NCI-H2107 (cell line): ENCODE measurements at places on chromosomes 6 and 20.

DNA sequence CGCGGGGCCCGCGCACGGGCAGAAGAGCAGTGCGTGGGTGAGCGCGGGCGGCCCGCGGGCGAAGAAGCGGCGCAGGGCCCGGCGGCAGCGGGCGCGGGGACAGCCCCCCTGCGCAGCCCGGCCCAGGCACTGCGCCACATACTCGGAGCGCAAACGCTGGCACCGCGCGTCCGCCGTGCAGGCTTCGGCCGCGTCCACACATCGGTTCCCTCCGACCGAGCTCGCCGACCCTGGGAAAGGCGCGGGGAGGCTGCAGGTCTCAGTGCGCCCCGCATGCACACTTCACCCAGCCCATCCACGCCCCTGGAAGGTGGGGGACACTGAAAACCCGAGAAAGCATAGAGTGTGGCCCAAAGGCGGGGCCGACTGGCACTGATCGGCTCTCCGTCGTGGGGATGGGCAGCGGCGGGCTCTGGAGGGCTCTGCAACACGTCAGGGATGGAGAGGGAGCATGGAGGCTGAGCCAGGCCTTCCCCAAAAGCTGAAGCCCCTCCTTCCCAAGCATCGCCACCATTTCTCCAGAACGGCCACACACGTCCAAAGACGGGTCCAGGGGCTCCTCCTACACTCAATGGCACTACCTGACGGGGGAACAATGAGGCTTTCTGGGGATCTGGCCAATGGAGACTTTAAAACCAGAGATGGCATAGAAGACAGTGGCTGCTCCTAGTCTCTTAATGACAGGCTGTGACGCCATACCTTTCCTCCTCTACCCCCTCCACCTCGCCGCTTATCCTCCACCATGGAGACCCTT is 2.0 kb downstream of the GFRA4 start:
- DNase-seq, result no peak

- no peak for DNase-seq
Measured at GRCh38 chr20:9942736-9943135, 92.1 kb upstream of the ANKEF1 start.

DNA sequence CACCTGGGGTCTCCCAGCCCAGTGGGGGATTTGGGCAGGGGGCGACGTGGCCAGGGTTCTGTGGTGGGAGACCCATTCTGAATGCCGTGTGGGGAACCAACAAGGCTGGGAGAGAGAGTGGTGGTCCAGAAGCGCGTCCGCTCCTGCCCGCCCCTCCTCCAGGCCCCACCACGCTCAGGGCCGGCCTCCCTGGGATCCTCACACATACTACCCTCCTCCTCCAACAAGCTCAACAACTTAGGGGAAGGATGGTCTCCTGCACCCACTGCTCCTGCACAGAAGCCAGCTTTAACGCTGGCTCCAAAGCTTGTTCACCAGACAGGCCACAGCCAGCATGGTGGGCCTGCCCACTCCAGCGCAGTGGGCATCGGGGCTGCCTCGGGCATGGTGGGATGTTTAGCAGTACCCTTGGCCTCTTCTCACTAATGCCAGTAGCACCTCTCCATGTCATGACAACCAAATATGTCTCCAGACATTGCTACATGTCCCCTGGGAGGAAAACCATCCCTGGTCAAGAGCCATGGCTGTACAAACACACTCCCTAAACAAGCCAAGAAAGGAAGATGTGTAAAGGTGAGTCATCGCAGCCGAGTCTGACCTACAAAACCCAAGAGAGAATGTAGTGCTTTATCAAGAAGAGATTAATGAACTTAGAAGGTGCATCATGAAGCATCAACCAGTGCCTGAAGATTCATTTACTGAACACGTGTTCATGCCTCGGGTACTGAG is 75.7 kb downstream of the BMP7 start:
- DNase-seq, result no peak

- DNase-seq, result no peak
Measured at GRCh38 chr20:59221049-59221706, 57.6 kb downstream of the ZNF831 start.

DNA sequence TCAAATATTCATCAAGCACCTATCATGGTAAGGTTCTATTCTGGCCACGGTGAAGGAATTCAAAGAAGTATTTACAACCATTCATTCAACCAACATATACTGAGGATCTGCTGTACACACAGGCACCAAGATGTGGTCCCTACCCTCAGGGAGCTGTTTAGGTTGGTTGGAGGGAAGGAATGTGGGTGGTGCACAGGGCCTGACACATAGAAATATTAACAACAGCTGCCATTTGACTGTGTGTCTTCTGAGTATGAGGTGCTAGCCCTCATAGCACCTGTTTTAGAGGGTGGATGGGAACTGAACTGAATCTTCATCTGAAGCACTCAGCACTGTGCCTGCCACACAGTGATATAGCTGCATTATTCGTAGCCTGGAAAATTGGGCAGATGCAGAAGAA is 7.3 kb downstream of the SNPH start:
- DNase-seq, result no peak

DNA sequence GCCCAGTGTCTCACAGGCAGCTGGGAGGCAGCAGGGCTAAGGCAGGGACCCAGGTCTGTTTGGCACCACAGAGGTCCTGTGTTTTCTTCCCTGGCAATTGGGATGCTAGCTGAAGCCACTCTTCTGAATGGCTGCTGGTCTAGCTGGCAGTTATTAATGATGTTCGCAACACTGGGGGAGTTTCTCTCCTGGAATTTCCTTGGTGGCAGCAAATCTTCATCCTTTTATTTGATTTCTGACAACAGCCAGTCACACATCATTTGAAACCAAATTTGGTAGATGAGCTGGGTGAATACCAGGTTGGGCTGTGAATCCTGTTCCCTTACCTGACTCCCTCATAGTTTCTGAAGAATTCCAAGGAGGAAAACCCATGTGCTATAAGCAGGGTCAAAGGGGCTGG is 40.8 kb upstream of the SLC4A11 start:
- DNase-seq, result no peak

DNA sequence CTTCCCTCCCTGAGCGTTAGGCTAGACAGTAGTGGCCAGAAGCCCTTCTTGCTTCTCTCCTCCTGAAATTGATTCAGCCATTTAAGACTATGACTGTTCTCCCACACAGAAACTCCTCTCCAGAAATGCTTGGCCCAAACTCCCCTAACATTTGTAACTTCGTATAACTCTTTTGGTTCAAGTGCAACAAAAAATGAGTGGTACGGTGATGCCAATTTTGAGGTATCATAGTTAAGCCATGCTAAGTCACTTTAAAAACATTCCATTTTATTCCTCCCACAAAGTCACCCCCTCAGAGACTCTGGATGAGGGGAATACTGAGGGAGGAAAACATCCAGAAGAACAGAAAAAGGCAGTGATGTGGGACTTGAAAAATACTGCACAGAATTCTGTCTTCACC is 21.1 kb upstream of the ROS1 start:
- DNase-seq, result no peak

DNA sequence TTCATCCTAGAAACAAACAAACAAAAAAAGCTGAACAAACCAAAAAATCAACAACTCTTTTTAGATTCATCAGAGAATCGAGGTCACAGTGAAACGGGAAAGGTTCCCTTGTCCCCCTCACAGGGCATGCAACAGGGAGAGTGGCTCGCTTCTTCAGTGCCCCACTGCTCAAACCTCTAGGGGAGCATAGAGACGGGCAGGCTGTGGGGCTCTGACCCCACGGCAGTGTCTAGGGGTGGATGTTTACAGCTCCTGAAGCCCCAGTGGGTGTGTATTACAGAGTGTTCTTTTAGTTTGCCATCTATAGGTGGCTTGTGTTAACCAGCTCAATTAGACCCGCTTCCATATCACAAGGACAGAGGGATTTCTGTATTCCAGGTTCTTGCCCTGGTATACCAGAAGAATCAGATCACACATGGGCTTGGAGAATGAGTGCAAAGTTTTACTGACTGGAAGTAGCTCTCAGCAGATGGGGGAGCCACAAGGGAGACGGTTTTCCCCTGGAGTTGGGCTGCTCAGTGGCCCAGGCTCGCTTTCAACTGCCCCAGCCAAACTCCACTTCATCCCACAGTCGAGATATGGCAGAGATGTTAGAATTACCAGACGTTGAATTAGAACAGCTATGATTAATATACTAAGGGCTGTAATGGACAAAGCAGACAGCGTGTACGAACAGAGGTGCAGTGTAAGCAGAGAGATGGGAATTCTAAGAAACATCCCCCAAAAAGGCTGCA is 192.6 kb upstream of the CST7 start:
- no peak for DNase-seq

GRCh38 chr6:74280130-74280692 is 584.2 kb downstream of the CD109 start:
- DNase-seq, result no peak
